ENCODE measurements at places on chromosomes 5 and 9.

DNA sequence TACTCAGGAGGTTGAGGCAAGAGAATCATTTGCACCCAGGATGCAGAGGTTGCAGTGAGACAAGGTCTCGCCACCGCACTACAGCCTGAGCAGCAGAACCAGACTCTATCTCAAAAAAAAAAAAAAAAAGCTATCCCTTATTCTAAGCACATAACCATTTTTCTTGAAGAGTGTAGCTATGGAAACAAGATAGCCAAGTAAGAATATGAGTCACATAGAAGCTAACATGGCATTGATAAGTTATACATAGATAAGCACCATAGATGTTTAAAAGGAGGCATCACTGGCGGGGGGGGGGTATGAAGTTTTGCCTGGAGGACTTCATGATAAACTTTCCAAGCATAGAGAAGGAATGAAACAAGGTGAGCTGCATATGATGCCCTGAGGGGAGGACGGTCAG, 26.0 kb downstream of the CHSY3 start:
- DNase-seq = no peak

GRCh38 chr9:120386390-120387131, 193.4 kb downstream of the CDK5RAP2 start:
- DNase-seq = no peak

GRCh38 chr5:13251623-13252376, 692.7 kb downstream of the DNAH5 start:
- peak; percentile 1 for DNase-seq

DNA sequence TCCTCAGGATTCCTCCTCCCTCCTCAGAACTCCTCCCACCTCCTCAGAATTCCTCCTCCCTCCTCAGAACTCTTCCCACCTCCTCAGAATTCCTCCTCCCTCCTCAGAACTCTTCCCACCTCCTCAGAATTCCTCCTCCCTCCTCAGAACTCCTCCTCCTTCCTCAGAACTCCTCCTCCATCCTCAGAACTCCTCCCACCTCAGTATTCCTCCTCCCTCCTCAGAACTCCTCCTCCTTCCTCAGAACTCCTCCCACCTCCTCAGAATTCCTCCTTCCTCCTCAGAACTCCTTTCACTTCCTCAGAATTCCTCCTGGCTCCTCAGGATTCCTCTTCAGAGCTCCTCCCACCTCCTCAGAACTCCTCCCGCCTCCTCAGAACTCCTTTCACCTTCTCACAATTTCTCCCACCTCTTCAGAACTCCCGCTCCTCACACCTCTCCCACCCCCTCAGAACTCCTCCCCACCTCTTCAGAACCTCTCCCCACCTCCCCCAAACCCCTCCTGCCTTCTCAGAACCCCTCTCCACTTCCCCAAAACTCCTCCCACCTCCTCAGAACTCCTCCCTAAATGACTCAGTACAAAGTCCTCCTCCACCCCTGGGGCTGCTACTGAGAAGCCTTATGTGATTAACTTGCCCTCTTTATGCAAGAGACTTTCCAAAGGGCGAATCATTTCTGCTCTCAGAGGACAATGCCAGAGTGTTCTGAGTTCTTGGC, 23.2 kb downstream of the SLC46A2 start:
- DNase-seq = peak; percentile 81

- DNase-seq = peak; percentile 10
These were observed 241.9 kb downstream of the SAXO1 start for GRCh38 chr9:18791074-18791473.

DNA sequence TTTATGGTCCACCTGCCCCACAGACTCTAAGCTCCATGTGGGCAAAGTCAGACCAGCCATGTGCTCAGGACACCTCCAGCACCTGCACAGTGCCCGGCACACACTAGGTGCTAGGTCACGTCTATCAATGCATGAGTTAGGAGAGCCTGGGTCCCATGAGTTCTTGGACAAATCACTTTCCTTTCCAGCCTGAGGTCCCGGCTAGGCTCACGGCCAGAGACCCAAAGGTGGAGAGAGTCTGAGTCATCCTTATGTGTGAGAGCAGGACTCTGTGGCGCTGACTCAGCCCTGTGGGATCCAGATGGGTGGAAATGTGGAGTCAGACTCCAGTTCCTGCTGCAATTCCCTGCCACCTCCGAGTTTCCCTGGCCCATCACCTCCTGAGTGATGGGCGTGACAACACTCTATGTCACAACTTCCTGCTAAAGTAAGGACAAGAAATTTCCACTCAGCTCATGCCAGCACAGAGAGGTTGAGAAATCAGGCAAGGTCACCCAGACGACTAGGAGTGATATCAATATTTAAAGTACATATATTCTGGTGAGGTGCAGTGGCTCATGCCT, 2.5 kb upstream of the ST6GALNAC4 start:
- DNase-seq = peak; percentile 98

DNA sequence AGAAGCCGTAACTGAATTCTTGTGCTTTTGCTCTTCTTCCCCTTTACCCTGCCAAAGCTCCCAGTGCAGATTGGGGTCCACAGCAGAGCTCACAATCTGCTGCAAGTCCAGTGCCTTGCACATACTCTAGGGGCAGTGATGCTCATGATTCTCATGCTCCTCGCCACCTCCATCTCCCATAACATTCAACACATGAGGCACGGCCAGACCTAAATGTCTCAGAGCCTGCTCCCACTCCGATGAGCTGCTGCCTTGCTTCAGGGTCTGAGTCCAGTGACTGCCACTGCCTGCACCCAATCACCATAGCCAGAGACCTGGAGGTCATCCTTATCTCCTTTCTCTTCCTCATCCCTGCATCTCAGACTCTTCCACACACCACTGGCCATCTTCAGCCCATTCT, 10.5 kb downstream of the CSF1R start:
- DNase-seq = no peak

- DNase-seq = peak; percentile 75
These were observed 40.7 kb upstream of the HSD17B4 start for GRCh38 chr5:119411361-119412278.

- peak; percentile 67 for DNase-seq
These were observed 334.4 kb upstream of the ACTBL2 start for GRCh38 chr5:57817001-57817453.

DNA sequence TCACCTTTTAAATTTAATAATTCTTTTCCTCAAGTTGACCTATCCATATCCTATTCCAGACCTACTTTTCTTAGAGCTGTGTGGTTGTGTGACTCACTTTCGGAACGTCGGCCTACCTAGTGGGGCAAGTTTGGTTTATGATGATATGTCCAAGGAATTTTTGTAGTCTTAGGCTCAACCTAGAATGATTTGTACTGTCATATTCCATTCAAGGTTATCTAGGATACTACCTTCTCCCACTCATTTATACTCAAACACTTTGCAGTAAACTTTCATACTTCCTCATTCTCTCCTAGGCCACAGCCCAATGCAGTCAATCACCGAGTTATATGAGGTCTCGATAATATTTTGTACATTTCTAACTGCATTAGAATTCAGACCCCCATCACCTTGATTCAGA, 61.9 kb downstream of the PIK3R1 start:
- peak; percentile 72 for DNase-seq

DNA sequence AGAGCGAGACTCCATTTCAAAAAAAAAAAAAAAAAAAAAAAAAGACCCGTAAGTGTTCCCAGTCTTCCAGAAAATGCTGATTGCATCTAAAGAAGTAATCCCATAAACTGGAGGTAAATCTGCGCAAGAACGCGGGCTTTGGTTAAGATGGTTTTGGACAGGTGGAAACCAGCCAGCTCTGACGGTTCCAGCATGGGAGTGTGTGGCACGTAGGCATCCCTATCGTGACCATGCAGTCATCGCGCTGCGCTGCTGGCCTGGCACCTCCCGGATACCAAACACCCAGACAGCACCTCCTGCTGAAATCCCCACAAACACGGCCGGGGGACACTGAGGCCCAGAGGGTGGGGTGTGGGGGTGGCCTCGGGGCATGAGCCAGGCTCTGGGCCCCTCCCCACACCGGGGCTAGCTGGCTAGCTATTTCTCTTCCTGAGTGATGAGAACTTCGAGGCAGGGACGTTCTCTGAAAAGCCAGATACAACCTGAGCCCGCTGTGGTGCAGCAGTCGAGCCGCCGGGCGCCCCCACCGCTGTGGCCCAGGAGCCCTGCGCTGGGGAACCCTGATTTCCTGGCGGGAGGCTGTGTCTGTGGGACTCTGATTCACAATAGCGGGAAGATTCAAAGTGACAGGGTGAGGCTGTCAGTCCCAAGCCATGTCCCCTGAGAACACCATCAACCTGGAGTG, 32.2 kb upstream of the NOTCH1 start:
- DNase-seq = no peak

Measured in fibroblast of skin of abdomen (primary cell).